NCI-H748 treated with DMSO at 0.1 percent for 48 hours (cell line): ENCODE measurements at places on chromosomes 16 and 17.

DNA sequence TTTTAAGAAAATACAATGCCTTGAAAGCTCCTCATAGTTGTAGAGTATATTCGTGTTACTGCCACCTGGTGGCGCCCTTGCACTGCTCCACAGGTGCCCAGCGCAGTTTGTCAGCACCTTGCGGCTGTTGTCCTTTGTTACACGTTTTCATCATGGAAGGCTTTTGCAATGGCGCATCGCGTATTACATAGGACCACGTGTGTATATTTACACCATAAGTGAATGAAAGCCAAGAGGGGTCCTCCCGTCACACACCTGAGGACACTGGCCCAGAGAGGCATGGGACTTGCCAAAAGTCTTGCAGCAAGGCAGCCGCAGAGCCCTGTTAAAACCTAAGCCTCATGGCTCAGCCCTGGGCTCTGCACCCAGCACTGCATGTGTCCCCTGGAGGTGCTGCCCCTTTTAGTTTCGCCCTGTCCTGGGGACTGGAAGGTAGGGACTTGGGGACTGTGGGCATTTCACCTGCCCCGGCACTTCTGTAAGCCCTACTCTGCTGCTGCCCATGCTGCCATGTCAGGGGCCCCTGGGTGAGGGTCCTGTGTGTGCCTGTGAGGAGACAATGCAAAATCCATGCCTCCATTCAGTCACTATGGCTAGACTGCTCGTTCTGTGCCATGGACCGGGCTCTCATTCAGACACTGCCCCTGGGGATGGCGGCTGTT, 24.3 kb downstream of the POLR3E start:
- peak; percentile 30 for DNase-seq

DNA sequence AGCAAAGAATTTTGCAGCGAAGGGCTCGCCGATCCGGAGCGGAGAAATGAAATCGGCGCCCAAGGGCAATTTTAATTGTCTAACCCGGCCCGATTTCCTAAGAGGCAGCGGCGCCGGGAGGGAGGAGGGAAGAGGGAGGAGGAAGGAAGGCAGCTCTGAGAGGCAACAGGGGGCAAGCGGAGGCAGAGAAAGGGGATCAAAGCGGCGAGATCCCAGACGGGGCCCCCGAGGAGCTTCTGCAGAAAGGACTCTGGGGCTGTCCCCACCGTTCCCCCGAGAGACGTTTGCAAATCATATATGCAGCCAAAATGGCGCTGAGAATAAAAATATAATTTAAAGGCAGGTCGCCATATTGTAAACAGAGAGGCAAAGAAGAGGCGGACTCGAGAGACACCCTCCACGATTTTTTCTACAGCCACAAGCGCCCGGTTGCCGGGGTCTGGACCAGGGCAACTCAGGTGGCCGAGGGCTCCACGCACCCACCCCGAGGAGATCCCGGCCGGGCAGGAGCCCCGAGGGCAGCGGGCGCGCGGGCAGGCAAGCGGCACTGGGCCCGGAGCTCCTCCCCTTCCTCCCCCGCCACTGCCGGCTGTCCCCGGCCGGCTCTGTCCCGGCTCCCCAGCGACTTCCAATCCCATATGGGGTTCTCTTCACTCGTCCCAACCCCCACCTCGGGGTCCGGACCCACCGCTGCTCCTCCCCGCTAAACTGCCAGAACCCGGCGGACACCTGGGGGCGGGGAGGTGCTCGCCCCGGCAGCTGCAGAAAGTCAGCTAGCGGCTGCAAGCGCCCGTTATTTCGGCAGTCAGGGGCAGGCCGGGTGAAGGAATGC, 1.9 kb downstream of the PHF12 start:
- peak; percentile 37 for DNase-seq

DNA sequence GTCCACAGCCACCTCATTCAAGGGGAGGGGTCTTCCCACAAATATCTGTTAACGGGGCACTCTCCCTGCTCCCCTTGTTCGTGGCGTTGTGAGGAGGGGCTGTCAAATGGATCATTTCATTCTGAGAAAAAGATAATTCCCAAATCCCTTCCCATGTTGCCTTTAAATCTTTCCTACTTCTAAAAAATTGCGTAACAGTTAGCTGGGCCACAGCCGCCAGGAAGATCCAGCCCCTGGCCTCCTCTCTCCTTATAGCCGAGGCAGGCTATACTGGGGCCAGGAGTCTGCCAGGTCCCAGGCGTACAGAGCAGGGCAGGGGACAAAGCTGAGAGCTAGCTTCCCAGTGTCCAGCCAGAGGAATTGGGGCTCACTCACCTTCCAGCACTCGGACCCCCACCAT, 430 bp downstream of the C16orf89 start:
- DNase-seq: no peak

DNA sequence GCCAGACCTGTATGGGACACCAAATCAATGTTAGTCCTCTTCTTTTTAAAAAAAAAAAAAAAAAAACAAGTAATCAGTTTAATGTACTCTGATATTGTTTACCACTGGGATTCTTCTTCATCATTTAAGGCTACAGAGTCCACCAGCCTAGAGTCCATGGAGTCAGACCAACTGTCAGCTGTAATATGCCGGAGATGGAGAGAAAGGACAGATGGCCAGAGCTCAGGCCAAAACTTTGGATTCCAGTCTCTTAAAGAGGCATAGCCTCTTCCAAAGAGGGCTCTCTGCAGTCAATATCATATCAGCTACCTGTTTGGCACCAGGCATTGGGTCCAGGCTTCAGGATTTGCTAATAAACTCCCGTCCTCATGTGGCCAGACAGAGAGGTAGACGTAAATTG, 469.6 kb upstream of the HSBP1 start:
- no peak for DNase-seq

DNA sequence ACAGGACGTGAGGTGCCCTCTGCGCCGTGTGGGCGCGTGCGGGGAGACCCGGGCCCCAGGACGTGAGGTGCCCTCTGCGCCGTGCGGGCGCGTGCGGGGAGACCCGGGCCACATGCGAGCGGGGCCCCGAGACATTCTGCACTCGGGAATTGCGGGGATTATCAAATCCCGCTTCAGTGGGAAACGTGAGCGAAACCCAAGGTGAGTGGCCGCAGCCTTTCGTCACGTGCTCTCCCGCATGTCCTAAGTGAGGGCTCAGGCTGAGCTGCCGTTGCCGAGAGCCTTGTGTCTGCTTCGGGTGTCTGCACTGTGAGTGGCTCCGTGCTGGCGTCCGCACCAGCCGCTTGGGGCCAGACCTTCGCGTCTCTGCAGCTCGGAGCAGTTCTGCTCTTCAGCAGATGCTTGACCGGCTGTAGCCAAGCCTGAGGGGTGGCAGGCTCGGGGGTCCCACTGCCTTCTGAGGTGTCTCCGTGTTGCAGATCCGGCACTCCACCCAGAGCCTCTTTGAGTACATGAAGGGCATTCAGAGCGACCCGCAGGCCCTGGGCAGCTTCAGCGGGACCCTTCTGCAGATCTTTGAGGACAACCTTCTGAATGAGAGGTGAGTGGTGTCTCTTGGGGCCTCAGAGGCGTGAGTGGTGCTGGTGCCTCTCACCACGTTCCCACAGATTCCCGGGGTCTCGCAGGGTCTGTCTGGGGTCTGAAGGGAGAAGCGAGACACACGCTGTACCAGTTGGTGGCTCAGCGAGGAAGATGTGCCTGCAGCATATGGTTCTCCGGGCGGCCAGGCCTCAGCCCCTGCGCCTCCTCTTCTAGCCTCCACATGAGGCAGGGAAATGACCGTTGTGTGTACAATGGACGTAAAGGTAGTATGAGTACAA, 90.5 kb upstream of the ZNF750 start:
- no peak for DNase-seq

- DNase-seq: no peak
These were observed 20.3 kb downstream of the KIFC3 start for GRCh38 chr16:57781741-57782606.

GRCh38 chr17:4881761-4882555, 17.4 kb upstream of the C17orf107 start:
- DNase-seq: peak; percentile 61

DNA sequence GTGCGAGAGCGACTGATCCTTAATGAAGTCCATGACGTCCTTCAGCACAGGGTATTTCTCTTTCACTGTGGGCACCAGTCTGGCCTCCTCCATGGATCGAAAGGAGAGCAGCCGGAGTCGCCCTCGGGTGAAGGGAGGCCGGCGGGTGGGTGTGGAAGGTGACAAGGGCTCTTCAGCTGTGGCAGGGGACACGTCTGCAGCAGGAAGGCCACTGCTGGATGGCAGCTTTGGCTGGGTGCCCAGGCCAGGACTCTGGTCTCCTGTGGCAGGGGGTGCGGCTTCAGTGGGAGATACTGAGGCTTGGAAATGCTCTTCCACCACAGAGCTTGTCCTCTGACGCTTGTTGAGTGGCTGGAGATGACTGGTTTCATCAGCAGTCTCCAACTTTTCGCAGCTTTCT, 78.5 kb downstream of the ZZEF1 start:
- DNase-seq: no peak
